EH (cell line): ENCODE measurements at places on chromosomes 5 and 9.
A peak's percentile ranks its signal among the peaks of the same experiment; 100 is the strongest.

GRCh38 chr5:62605638-62606037 is 27.0 kb downstream of the LRRC70 start:
- DNase-seq: no peak

GRCh38 chr9:77751341-77752091 is 103.4 kb upstream of the GNA14 start:
- DNase-seq: peak; percentile 77

GRCh38 chr9:72333709-72334108 is 31.3 kb downstream of the ZFAND5 start:
- no peak for DNase-seq

GRCh38 chr9:108512426-108513173 is 343.2 kb downstream of the ACTL7B start:
- peak; percentile 12 for DNase-seq

DNA sequence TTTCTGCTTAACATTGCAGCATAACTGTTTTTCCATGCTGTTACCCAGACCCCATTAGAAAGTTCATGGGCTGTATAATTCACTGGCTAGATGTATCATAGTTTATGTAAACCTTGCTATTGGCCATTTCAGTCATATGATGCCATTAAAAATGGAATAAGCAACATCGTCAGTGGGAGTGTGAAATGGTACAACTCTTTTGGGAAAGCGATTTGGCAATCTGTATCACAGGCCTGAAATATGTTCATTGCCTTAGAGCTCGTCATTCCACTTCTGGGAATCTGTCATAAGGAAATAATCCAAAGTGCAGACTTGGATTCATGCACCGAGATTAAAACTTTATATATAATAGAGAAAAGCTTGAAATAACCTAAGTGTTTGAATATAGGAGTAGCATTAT is 77.9 kb upstream of the KLF4 start:
- DNase-seq: no peak

GRCh38 chr5:132773114-132773513 is 3.9 kb downstream of the SEPTIN8 start:
- no peak for DNase-seq

DNA sequence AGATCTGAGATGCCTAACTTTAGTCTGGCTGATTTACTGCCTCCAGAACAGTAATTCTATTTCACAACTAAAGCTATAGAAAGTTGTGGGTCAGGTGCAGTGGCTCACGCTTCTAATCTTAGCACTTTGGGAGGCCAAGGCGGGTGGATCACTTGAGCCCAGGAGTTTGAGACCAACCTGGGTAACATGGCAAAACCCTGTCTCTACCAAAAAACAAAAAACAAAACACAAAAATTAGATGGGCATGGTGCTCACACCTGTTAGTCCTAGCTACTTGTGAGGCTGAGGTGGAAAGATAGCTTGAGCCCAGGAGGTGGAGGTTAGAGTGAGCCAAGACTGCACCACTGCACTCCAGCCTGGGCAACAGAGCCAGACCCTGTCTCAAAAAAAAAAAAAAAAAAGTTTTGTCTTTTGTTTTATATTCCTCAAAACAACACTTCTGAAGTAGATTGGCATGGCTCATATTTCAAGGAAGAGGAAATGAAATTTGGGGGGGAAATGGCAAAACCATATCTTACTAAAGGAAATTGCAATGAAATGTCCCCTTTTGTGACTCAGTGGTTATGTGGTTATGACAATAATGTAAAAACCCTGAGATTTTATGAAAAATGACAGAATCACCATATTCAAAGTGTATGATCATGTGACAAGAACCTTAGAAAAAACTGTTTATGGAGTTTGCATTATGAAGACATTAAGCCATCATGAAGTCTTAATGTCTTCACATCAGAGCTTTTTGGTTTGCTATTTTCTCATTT is 16.2 kb downstream of the FNBP1 start:
- no peak for DNase-seq

GRCh38 chr9:128546504-128546903 is 5.9 kb upstream of the SPTAN1 start:
- DNase-seq: no peak

DNA sequence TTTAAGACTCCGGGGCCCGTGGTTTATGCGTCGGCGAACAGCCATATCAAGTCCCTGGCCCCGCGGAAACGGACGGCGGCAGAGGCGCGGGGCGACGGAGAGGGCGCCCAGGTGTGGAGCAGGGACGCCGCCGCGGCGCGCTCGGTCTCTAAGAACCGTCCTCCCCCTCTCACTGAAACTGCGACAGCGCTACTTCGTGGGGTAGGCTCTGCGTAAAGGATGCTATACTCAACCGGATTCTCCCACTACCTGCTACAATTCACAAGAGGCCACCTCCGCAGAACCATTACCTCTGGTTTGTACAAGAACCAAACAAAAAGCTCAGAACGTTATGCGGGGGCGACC is 404 bp downstream of the MRNIP start:
- peak; percentile 35 for DNase-seq

- DNase-seq: no peak
Observed at GRCh38 chr9:37369671-37370070, 52.8 kb upstream of the GRHPR start.

DNA sequence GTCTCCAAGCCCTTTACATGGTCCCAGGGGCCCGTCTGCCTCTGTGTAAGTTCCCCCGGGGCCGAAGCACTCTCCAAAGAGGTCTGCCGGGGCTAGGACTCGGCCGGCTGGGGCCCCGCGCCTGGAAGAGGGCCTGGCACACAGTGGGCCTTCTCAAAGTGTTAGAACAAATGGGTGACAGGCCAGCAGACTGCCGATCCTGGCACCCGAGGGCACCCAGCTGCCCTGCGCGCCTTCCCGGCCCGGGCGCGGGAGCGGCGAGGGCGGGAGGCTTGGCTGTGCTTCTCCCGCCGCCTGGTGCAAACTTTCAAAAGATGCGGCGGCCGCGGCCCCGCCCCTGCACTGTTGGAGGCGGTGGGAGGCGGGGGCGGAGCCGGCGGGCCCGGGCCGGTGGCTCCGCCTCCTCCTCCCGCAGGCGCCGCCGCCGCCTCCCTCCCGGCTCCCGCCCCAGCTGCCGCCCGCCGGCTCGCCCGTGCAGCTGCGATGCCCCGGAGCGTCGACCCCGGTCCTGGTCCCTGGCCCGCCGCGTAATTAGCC is at the start of gene NEURL1B:
Gene NEURL1B (plus strand): TSS at position 442 of the 537 bp plus-strand sequence. CDS start 144 bp downstream, outside the sequence.
- peak; percentile 78 for DNase-seq

- DNase-seq: peak; percentile 34
Observed at GRCh38 chr5:33588654-33589372, 148.0 kb downstream of the TARS1 start.

DNA sequence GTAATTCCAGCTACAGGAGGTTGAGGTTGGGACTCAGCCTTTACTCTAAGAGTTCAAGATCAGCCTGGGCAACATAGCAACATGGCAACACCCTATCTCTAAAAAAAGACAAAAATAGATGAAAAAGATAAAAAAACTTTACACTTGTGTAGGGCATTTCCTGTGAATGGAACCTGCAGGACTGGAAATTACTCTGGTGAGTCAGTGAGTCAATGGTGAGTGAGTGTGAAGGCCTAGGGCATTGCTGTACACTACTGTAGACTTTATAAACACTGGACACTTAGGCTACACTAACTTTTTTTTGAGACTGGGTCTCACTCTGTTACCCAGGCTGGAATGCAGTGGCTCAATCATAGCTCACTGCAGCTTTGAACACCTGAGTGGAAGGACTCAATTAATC is 19.5 kb upstream of the ARSI start:
- peak; percentile 86 for DNase-seq

DNA sequence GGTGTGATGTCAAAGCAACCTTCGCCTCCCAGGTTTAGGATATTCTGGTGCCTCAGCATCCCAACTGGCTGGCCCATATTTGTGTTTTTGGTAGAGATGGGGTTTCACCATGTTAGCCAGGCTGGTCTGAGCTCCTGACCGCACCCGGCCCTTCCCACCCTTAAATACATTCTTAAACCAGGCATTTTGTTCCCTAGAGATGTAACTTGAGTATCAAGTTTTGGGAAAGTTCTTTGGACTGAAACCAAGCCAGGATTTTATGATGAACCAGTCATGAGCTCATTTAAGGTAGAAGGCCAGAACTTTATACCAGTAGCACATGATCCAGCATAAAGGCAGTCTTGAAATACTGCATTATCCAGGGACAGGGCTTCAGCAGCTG is 3.5 kb downstream of the RPL7A start:
- DNase-seq: no peak

DNA sequence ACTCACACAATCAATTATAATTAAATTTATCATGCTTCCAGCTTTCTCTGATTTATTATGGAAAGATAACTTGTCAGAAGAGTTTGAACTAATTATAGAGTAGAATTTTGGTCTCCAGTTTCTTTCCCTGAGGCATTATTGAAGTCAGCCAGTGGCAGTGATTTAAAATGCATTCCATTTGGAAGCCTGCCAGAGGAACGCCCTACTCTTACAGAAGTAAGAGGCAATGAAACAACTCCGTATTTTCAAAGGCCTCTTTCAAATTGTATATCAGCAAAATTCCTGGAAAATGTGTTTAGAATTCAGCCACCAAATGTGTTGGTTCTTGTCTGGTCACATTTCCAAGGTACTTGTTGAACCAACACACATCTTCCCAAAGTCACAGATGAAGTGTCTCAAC is 640.9 kb downstream of the SEMA5A start:
- DNase-seq: peak; percentile 88

- DNase-seq: peak; percentile 46
Observed at GRCh38 chr9:110591526-110591925, 12.0 kb upstream of the SVEP1 start.

DNA sequence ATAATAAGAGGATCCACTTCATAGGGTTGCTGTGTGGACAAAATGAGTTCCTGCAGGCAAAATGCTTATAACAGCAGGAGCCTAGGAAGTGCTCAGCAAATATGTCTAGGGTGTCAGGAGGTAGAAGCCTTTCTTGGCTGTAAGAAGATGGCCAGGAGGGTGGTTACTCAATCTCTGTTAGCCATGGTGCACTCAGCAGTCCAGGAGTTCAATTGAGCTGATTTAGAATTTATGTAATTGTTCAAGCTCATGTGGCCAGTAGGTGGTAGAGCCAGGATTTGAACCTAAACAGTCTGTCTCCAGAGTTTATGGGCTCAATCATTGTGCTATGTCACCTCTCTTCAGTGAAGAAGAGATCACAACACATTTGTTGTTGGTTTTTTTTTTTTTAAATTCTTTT is 381.2 kb downstream of the KIF4B start:
- DNase-seq: no peak

- peak; percentile 65 for DNase-seq
Observed at GRCh38 chr9:124220946-124221451, 36.8 kb upstream of the NEK6 start.

GRCh38 chr9:70257991-70258691 is 637 bp upstream of the SMC5 start:
- peak; percentile 82 for DNase-seq

DNA sequence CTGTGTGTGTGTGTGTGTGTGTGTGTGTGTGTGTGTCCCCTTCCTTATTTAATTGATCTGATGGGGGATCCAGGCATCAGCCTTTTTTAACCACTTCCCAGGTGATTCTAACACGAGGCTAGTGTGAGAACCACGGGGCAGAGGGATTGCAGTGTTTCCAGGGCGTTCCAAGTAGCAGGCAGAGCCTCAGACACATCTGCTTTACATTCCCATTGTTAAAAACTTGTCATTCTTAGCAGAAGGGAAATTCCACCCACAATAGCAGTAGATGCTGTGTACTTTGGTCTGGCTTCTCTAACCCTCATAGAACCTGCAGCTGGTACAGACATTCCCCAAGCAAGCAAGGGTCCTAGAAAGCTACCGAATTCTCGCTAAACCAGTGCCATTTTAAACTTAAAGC is 81.9 kb upstream of the SLC30A5 start:
- DNase-seq: no peak

GRCh38 chr5:66949066-66949465 is 247.5 kb downstream of the CD180 start:
- no peak for DNase-seq

DNA sequence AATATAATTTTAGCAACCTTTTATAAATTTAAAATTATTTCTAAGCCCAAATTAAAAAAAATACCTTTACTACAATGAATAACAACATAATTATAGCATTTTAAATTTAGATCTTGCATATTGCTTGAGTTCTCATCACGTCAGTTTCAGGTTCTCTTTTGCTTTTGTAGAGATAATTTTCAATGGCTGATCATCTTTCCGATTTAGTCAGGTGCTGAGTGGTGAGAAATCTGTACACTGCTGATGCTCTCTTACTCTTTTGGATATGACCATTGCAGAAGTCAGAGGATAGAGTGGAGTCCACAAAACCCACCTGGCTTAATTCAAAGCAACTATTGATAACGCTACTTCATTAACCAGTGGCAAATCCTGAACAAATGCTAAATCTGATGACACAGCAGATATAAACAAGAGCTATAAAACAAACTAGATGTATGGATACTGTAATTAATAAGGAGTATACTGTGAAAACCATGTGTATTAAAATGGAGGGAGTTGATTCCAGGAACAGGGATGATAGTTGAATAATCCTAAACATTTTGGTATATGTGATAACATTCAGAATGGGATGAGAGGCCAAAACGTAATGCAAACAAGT is 394.8 kb downstream of the CSNK1G3 start:
- DNase-seq: no peak

GRCh38 chr9:116605060-116605459 is 82.0 kb upstream of the TRIM32 start:
- DNase-seq: no peak

GRCh38 chr9:83154087-83154736 is 91.3 kb upstream of the RASEF start:
- peak; percentile 6 for DNase-seq

DNA sequence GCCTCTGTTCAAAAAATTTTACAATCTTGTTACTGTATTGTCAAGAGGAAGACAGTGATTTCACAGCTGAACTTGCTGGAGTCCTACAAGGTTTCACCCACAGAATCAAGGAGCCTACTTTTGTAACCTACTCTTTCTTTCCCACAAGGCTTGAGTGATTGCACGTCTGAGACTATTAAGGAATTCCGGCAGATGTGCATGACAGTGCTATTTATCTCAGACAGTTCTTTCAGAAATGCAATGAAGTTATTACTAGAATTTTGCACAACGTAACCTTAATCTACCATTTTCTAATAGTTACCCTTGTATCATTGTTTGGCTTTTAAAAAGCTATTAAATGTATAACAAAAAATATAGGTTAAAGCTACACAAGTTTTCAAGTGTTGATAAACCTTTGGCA is 400.1 kb downstream of the PTPRD start:
- DNase-seq: no peak

DNA sequence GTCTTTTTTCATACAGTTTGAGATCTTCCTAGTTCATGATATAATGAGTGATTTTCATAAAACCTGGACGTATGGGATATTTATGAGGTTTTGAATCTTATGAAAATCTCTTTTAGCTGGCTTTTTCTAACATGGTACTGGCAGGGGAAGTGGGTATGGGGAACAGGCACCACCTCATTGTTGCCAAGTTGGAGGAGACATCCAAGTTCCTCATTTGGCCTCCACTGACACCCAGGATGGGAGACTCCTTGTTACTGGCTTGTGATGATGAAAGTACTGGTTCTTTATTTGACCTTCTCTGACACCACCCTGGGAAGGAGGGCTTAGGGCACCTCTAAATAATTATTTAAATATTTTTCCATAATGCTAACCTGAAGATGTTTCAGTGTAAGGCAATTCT is 4.0 kb upstream of the TNPO1 start:
- no peak for DNase-seq

GRCh38 chr9:69637193-69637816 is 34.9 kb downstream of the APBA1 start:
- peak; percentile 40 for DNase-seq
